ENCODE measurements at places on chromosomes 2 and 18.

- DNase-seq, result no peak
Measured at GRCh38 chr2:233438573-233439147, 84.4 kb downstream of the DGKD start.

DNA sequence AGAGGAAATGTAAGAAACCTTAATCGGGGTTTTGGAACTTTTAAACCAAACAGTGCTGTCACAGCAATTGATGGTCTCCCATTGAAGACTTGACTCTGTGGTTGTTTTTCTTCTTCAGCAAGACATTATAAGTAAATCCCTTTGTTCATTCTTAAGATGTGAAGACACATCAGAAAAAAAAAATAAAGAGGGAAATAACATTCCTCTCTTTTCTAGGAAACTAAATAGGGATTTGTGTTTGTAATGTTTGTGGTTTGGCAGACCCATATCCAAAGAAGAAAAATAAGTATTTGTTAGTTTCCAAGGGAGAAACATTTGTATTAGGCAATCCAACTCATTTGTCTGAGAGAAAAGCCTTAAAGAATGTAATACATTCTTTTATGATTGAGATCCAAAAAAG, 359.9 kb downstream of the DSC3 start:
- DNase-seq, result no peak

DNA sequence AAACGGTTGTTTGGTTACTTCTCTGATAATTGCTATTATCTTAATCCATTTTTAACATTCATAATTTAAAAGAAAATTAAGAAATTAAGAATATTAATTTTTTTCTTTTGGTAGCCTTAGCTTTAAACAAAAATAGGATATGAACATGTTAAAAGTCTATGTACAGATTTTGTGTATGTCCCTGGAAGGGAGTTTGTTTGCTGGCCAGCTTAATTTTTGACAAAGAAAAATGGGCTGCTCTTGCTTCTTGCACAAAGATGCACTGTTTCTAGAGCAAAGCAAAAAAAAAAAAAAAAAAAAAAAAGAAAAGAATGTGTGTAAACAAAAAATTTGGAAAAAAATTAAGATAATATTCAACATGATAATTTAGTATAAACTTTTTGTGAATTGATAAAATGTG, 1.3 kb downstream of the RFTN2 start:
- no peak for DNase-seq

- DNase-seq, result no peak
Measured at GRCh38 chr2:232873292-232873908, 3.3 kb downstream of the SNORC start.

DNA sequence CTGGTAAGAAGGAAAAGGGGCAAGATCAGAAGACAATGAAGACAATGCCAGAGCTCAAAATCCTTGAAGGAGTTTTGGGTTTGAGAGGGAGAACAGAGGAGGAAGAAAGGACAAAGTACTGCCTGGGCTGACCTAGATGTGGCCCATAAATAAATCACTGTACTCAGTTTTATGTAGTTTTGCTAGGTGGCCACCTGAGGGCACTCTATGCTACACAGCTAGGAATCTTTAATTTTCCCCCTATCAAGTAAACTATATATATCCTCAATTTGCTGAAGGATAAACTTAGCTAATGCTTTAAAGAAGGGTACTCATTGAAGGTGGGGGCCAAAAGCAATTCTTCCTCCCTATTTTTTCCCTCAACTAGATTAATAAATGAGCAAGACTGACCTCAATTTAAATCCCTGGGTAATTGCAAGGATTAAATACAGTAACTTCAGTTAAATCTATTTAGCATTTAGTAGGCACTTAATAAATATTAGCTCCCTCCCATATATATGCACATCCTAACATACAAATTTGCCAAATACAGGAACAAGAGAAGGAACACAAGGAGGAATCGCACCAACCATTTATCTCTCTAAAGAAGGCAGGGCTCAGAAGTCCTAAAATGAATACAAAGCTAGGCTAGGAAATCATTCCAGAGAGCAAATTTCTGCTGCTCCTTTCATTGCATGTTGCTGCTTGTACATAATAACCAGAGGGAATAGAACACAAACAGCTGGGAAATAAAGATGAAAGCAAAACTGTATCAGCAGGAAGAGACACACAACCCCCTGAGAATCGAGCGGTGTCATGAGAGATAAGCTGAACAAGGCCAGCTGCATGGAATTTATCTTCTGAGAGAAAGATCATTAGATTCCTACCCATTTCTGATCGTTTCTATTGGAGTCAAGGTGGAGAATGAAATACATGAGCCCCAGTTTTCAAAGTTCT, 540.1 kb downstream of the NRXN1 start:
- peak; percentile 1 for DNase-seq

DNA sequence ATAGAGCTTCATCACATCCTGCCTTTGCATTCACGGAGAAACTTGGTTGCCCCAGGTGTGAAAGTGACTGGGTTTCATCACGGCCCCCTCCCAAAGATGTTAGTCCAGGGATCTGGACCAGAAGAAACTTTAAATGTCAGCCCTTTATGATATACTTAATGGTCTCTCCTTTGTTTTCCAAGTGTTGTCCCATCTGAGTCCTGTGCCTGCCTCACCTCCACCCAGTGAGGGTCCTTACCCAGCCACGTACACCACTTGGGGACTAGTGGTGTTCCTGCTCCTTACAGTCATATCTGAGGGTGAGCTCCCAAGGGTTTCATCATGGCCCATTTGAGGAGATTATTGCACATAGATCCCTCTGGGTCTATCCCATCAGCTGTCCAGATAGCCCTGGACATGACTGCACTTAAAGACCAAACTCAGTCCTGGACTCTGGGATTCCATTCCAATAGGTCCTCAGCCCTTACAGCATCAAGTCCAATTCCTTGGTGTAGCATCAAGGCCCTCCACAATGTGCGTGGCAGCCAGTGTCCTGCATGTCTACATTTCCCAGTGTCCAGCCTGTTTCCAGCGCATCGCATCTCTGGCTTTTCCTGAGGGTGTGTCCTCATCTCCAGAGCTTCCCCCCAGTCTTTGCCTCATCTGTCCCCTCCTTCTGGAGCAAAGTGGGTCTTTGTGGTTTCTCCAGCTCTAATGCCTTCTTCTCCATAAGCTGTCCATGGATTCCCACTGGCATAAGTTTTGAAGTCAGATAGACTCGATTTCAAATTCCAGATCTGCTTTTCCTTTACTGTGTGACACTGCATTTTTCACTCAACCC, 351.6 kb downstream of the MYCN start:
- no peak for DNase-seq

DNA sequence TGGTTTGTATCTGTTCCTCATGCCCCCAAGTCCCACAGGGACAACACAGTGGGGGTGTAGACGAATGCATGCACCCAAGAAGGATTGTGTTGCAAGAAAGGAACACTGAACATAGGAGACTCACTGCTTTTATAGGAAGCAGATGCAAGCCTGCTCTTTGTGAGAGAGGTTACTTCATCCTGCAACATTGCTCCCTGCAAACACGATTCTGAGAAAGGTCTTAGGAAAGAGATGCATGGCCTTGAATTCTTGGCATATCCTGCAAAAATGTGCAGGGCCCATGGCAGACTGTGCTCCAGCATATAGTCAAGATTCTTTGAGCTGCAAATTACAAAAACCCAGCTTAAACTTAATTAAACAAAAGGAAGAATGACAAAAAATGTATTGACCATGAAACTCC, 312.2 kb upstream of the MGAT5 start:
- no peak for DNase-seq

DNA sequence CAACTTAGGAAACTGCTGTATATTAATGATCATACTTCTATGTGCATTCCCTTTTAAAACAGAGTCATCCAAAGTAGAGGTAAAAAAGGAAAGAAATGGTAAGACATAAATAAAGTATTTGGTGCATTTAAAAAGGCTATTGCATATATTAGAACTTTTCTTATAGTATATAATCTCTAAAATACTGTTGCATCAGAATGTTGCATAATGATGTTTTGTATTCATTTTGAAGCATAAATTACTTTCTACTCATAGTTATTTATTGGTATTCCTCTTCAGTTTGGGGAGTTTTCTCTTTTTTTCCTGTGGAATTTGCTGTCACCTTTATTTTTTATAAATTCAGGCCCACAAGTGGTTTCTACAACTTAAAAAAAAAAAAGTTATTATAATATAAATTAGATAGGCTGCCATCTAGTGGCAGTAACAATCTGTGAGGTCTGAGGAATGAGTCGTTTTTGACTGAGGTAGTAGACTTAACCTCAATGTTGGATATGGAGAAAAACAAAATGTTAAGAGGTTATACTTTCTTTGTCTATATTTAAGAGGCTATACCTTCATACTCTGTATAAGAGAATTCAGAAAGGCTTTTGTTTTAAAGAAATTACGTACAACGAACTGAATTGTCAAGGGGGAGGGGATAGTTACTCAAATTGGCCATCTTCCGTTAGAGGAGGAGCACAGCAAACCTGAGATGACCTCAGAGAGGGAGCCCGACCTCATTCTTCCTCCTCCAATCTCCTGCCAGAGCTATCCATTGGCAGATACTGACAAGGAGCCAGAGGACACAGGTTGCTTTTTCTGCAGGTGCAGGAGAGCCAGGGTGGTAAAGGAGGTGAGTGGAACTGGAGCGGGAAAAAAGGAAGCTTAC, 23.8 kb downstream of the ANKAR start:
- peak; percentile 22 for DNase-seq

GRCh38 chr2:54341656-54342055, 85.6 kb upstream of the TSPYL6 start:
- no peak for DNase-seq

GRCh38 chr2:165601065-165601830, 131.8 kb downstream of the CSRNP3 start:
- no peak for DNase-seq

DNA sequence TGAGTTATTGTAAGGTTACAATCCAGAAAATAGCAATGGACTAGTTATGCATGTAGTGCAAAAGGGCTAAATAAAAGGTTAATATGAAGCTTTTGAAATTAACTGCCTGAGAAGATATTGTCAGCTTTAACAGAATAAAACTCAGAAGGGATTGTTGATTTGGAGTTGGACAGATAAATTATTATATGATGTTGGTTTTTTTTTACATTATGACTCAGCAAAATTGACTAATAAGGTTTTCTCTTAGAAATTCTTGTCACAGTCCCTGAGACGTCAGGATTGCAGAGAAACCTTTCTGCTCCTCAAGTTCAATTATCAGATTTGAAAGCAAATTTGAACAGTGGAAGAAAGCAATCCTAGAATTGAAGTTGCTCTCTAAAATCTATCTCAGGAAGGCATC, 946.9 kb downstream of the CBLN2 start:
- DNase-seq, result no peak

DNA sequence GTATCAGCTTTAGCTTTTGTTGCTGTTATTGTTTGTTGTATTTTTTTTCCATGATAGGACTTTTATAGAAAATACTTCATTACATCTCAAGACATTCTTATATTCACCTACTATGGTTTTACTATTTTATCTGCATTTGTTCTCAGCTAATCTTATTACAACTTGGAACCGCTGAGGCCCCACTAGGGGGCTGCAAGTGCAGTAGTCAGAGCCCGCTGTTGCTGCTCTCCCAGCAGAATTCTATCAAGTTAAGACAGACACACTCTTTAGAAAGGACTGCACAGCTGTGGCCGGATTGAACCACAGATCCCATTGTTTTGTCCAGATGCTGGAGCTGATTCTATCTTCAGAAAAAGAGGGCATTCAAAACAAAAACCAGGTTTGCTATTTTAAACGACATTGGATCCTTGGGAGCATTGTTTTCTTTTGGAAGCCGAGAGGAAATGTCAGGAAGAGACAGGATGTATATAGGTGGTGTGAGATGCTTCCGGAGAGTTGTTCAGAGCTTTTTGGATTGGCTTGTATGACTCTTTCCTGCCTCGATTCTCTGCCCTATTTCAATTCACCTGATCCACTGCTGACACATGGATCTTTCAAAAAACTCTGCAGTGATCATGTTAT, 105.7 kb upstream of the GAREM1 start:
- no peak for DNase-seq

GRCh38 chr2:199833525-199833924, 17.5 kb downstream of the FTCDNL1 start:
- DNase-seq, result no peak

- no peak for DNase-seq
Measured at GRCh38 chr2:12320991-12321641, 395.6 kb upstream of the TRIB2 start.

- DNase-seq, result no peak
Measured at GRCh38 chr2:19214682-19215391, 143.6 kb downstream of the OSR1 start.
